ENCODE measurements at places on chromosomes 6 and 20.

DNA sequence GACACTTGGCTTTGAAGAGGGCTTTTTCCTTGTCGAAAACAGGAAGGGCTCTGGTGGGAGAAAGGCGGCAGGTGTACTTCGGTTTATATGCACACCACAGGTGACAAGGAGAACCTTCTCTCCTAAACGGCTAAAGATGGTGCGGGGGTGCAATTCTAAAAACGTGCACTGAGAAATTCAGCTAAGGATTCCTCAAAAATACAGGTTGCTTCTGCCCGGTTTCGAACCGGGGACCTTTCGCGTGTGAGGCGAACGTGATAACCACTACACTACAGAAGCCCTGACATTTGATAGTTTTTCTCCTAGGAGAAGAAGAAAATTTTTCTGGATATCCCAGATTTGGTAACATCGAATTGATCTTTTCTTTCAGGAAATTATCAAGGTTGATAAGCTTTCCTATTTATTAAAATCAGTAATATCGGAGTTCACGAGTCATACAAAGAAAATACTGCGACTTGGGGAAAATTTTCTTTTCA is 32.0 kb downstream of the POM121L2 start:
- peak; percentile 36 for DNase-seq

DNA sequence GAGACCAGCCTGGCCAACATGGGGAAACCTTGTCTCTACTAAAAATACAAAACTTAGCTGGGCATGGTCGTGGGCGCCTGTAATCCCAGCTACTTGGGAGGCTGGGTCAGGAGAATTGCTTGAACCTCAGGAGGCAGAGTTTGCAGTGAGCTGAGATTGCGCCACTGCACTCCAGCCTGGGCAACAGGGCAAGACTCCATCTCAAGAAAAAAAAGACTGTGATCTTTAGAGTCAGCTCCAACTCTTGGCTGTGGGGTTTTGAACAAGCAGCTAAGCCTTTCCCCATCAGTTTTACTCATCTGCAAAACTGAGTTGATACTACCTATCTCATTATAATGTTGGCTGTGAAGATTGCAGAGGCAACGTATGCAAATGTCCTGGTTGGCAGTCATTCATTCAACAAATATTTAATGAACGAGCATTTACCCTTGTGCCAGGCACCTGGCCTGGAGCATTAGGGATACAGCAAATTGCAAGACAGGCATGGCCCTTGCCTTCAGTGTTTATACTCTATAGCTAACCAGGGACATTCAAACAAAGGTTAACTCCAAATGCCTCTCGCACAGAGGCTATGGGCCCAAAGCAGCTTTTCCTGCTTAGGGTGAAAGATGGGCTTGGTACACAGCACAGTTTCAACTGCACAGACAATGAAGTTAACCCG is 37.8 kb downstream of the ILRUN start:
- DNase-seq, result no peak

DNA sequence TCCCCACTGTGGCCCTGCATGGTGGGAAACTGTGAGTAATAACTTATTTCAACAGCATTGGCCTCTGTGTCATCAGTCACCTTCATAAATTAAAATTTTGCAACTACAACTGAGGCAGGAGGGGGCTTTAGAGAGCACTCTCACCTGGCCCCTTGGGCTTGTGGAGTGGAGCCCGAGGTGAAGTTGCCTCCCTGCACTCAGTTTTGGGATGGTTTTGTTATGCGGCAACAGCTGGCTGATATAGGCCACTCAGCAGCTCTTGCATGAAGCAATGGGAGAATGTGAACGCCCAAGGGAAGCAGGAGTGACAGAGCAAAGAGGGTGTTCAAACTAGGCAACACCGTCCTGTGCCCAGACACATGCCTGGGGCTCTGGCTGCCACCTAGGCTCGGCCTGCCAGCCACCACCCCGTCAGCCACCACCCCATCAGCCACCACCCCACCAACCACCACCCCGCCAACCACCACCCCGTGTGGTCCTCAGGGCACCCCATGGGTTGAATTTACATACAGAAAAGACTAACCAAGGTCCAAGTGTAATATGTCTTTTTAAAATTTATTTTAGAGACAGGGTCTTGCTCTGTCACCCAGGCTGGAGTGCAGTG is 4.3 kb upstream of the GFRA4 start:
- DNase-seq, result no peak

DNA sequence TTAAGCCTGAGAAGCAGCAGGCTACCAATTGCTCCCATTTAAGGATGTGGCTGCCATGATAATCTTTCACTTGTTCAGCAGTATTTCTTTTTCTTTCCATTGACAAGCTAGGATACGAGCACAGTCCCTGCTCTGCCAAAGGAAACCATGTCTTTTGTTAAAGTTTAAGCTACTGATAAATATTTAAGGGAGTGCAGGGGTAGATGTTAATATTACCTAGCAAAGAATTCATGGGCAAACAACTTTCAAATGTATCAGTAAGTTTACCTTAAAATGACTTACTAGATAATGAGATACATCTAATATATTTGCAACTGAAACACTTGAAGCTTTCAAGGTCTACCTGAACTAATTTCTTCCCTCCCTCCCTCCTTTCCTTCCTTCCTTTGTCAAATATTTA is 77.3 kb downstream of the OPN5 start:
- no peak for DNase-seq

DNA sequence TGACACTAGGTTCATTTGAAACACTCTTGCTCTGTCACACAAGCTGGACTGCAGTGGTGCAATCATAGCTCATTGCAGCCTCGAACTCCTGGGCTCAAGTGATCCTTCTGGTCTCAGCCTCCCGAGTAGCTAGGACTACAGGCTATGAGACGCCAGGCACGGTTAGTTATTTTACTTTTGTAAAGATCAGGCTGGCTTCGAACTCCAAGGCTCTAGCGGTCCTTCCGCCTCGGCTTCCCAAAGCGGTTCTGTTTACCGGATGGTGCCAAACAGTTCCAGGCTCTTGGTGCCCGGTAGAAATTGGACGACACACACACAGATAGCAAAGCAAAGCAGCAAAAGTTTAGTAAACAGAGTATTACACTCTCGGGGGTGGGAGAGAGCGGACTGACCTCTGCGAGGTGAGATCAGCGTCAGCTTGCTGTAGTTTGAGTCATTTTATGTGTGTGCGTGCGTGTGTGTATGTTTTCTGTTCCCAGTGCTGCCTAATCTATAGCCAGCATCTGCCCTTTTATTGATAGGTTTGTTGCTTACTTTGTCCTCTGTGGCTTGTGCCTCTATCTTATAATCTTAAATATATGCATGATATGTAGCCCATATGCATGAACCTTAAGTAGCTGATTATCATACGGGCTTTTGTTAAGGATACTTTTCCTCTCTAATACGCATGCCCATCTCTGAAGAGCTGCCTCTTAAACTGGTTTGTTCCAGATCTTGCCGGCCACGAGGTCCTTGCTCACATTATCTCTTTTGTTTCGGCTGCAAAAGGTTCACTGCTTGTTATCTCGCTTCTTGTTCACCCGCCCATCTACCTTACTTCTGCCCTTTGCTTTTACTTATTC is 75.2 kb downstream of the OR2B2 start:
- peak; percentile 33 for DNase-seq

GRCh38 chr6:159819932-159820640 is 20.0 kb downstream of the PNLDC1 start:
- peak; percentile 9 for DNase-seq

GRCh38 chr6:105174512-105174911 is 5.3 kb downstream of the POPDC3 start:
- DNase-seq, result no peak

DNA sequence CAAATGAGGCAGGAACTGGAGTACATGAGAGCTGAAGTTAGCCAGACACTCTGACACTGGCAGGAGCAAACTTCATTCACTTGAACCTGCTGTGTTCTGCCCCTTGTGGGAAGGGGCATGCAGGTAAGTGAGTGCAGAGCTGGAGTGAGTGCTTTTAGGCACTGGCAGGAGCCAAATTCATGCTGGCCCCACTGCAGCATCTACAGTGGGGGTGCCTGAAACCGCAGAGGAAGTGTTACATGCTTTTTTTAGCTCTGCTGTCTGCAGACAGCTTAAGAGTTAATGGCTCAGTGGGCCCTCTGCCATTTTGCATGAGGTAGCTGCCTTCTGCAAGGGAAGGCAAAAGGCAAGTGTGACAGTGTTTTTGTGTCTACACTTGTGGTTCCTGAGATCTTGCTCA is 167.9 kb upstream of the SYNCRIP start:
- no peak for DNase-seq

DNA sequence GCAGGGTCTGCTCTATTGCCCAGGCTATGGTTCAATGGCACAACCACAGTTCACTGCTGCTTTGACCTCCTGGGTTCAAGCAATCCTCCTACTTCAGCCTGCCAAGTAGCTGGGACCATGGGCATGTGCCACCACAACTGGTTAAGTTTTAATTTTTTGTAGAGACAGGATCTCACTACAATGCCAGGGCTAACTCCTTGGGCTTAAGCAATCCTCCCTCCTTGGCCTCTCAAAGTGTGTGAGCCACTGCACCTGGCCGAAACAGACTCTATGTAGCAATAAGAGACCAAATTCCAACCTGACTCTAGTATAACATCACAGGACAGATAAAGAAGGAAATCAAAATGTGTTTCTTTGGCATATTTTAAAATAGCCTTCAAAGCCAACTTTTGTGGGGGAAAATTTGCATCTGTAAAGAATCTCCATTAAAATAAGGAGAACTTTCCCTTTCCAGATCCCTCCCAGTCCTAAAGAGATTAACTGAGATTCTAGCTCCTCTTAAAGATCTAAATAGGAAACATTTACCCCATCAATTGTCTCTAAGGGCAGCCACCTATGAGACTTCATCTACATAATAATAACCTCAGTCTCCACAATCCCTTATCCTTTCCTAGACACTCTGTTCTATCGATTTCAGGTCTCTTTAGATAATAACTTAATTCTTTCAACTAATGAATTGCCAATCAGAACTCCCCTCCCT is 94.7 kb upstream of the PLCB4 start:
- no peak for DNase-seq

DNA sequence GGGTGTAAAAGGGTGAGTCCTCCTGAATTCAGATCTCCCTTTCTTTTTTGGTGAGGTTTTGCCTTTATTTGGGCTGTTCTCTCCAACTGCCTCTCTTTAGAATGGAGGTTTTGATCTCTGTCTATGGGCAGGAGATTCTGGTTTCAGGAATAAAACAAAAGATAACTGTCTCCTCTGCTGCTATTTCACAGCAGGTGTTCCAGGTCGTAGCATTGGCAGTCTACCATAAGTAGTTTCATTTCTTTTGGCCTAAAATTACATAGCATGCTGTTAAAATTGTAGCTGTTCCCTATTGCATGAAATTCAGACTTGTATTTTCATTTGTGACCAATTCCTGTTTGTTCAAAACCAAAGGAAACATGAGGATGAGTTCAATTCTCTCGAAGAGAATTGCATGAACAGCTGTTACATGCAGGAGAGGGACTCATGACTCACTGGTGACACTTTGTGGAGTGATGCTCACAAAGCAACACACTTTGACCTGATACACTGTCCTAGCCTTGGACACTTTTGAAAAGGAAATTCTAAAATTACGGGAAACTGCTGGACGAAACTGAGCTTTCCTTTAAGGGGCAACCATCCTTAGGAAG is 76.8 kb upstream of the SIRPG start:
- no peak for DNase-seq

- DNase-seq, result no peak
Observed at GRCh38 chr6:1624058-1624850, 14.5 kb downstream of the FOXC1 start.

DNA sequence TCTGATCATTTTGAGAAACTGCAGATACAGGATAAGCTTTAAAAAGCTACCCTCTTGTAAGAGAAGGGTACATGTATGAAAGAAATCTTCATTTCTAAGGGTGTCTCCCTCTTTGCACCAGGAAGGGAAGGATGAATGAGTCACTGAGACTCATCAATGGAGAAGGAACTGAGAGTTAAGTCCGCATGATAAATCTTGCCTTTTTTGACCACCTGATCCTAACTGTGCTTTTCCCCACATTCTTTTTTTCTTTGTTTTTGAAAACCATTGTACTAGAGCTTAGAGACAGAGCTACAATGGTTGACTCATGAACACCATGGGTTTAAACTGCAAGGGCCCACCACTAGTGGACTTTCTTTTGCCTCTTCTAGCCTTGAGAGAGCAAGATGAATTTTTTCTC is 353.0 kb upstream of the RGS17 start:
- DNase-seq, result no peak

GRCh38 chr20:12252793-12253192 is 335.1 kb downstream of the BTBD3 start:
- DNase-seq, result no peak

GRCh38 chr6:167137081-167137480 is 14.2 kb downstream of the CCR6 start:
- no peak for DNase-seq

DNA sequence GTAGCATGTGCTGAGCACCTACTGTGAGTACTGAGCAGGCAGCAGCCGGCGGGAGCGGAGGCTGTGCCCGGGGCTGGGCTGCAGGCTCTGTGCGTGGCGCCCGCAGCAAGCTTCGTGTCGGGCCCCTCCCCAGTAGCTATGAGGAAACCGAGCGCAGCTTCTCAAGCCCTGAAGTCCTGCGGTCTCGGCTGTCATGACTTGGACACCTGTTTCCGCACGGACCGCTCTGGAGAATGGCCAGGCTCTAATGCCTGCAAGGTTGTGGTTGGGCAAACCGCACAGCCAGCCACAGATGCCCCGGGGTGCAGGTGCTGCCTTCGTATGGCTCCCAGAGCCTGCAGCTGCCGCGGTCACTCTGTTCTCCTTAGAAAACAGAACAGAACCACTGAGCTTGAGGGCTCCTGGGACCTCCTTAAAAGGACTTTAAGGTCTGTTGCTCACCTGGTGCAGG is 33.7 kb downstream of the PYGB start:
- no peak for DNase-seq

- DNase-seq, result peak; percentile 36
Observed at GRCh38 chr6:149060300-149060984, 257.1 kb upstream of the TAB2 start.
